Gastrocnemius medialis (tissue), 4 donors: ENCODE measurements at places on chromosomes 1 and 21.
A peak's percentile ranks its signal among the peaks of the same experiment; 100 is the strongest.

- DNase-seq: no peak
These were observed 68.5 kb downstream of the GPR88 start for GRCh38 chr1:100606438-100606837.

DNA sequence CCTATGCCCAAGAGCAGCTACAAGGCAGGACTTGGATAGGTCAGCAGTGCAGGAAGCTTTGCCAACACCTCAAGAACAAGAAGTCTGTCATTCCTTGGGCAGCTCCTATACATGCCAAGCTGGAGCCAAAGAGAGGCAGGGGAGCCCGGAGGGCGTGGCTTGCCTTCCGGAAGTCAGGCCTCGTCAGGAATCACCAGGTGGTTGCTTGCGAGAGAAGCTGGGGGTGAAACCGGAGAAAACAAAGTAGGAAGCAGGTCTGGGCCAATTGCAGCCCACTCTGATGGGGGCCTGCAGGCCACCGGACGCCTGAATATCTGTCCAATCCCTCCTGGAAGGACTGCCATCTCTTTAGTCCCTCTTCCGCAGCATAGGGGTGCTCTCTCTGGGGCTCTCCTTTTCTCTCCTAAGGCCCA, 794 bp upstream of the FAM76A start:
- no peak for DNase-seq

- no peak for DNase-seq
These were observed 15.3 kb downstream of the DCAF8 start for GRCh38 chr1:160247053-160247452.

GRCh38 chr1:22861764-22862440, 110.8 kb downstream of the LACTBL1 start:
- DNase-seq: no peak

- DNase-seq: no peak
These were observed 1.1 kb upstream of the S100A9 start for GRCh38 chr1:153356392-153357075.

DNA sequence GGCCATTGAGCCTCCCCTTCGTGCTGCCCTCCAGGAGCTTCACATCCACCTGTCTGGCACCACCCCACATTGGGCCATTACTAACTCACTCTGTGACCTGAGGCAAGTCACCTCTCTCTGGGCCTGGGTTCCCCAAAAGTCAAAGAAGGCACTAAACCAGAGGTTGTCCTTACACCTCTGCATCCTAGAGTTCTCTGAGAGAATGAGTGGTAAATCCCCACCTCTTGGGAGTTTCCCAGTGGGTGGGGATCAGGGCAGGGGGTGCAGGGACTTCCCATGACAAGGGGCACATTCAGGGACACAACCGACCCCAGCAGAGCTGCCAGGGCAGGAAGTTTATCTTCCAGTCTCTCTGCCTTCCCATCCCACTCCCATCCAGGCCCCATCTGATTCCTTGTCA, 99.7 kb downstream of the EPHB2 start:
- DNase-seq: no peak

DNA sequence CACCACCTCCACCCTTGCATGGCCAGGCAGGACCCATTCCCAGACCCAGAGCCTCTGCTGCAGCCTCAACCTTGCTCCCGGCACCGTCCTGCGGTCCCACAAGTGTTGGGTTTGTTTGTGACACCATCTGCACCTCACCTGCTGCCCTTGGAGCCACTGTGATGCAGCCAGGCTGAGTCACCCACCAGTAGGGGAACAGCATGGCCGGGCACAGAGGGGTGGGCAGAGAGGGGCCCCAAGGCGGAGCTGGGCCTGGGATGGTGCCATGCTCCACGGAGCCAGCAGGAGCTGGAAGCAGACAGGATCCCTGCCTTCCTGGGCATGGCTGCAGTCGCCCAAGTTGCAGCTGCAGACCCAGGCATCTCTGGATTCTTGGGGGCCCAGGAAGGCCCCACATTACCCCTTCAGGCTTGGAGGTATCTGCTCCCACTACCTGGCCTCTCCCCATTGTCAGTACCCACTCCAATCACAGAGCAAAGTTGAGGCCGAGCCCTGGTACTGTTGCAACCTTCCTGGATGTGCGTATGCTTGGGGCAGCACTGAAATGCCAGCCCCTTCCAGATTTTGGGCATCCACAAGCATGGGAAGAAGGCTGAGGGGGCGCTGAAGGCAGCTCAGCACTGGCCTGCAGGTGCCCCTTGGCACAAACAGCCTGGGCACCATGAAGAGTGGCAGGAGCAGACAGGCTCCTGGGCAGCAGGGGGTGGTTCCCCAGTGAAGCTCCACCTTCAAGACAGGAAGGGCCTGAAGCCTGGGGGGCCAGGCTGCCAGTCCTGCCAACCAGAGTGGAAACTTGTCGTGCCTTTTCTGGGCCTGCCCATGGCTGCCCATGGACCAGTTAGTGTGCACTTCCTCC, 172.8 kb downstream of the MATN1 start:
- no peak for DNase-seq

DNA sequence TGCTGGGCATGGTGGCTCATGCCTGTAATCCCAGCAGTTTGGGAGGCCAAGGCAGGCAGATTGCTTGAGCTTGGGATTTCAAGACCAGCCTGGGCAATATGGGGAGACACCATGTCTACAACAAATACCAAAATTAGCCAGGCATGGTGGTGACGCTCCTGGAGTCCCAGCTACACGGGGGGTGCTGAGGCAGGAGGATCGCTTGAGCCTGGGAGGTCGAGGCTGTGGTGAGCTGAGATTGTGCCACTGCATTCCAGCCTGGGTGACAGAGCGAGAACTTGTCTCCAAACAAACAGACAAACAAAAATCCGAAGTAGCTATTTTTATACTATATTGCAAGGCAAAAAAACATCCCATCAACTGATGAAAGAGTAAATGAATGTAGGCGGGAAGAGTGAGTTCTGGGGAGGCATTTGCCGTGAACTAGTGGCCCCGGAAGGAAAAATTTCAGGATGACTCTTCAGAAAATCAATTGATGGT, 40.6 kb downstream of the NCMAP start:
- DNase-seq: no peak

- DNase-seq: peak; percentile 22
These were observed at the start of gene POMGNT1 for GRCh38 chr1:46197964-46198811. POMGNT1 (minus strand) TSS chr1:46198434; CDS start chr1:46197821, 613 bp downstream.

DNA sequence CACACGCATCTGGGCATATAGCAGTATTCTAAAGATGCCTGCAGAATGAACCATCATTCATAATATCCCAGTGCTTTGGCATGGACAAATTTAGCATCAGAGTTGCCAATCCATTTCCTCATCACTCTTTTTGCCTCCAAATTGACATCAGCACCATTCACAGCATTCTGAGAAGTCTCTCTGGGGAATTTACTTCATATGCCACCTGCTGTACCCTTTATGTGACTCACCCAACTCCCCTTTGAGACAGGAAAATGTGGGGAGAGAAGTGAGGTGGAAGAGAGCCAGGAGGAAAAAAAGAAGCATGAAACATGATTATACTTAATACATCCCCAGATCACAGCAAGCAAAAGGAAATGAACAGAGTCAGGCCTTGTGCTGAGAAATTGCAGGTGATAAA, 37.4 kb downstream of the RAB3B start:
- DNase-seq: no peak

DNA sequence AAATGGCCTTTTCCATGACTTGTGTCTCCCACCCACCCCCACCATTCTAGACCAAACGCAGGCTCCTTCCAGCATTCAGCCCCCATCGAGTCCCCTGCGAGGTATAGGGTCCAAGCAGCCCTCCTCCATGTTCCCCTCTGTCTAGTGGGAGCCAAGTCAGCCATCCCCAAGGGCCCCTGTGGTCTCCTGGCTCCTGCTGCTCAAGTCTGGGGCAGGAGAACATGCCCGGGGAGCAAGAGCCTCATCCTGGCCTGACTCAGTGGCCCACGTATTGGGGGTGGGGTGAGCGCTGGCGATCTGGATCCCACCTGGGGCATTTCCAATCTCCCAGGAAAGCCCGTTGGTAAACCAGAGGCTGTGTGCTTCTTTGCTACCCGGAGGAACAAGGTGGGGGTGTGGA, 4.1 kb upstream of the PRDM16 start:
- DNase-seq: no peak

DNA sequence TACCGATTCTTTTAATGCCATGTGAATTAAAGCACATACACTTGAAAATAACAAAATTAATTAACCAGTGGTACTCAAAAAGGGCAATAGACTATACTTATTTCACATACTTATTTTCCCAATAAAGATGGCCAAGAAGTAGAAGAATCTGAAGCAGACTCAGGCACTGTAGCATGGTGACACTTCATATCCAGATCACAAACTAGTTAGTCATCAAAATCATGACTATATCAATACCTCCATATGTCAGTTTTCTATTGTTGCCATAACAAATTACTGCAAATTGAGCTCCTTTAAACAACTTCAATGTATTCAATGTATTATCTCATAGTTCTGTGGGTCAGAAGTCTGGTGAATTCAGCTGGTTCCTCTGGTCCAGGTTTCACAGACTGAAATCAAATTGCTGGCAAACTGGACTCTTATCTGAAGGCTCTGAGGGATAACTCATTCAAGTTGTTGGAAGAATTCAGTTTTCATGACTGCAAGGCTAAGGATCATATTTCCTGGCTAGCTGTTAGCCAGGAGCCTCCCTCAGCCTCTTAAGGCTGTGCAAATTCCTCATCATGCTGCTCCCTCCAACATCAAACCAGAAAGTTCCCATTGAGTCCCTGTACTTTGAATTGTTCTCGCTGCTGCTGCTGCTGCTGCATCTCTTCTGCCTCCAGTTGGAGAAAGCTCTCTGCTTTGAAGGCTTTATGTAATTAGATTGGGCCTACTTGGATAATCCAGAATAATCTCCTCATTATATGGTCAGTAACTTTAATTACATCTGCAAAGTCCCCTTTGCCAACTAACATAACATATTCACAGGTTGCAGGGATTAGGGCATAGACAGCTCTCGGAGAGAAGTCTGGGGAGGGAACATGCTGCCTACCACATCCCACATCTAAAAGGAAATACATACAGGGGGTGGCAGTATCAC, 91.5 kb downstream of the MRPL39 start:
- DNase-seq: no peak

GRCh38 chr1:169091480-169091941, 15.0 kb upstream of the ATP1B1 start:
- DNase-seq: no peak

- DNase-seq: no peak
These were observed 673.0 kb downstream of the USP25 start for GRCh38 chr21:16402752-16403151.

DNA sequence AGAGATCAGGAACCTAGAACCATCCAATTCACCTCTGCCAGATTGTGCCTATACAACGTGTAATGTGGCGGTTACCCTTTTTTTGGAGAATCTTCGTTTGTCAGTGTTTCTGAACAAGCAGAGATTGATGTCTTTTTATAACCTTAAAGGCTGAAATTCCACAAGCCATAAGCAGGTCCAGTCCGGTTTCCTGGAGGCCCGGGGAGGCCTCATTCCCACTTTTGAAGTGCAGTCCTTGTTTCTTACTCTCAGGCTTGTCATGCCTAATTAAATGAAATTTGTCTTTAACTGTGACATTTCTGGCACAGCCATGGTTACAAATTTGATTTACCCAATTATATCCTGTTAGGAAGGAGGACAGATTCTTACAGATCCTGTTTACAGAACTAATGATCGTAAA, 27.8 kb downstream of the ZNF362 start:
- DNase-seq: no peak

GRCh38 chr1:110433803-110434202, 17.1 kb upstream of the PROK1 start:
- peak; percentile 81 for DNase-seq

DNA sequence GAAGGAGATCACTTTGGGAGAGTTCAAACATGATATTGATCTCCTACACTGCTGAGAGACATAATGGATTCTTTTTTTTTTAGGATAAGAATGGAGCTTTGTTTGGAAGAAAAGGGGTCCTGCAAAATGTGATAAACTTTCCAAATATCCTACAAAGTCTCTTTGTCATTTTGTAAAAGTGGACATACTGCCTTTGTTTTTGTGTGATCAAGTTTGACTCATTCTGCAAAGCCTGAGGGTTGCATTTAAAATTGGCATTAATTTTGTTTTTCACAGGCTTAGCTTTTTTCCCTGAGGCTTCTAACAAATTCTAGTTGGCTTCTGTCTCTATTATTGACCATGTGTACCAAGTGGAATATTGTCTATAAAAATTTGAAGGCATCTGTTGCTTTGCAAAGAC, 113.2 kb downstream of the AK5 start:
- DNase-seq: no peak

GRCh38 chr1:151774256-151774922, 11.1 kb upstream of the MRPL9 start:
- no peak for DNase-seq

DNA sequence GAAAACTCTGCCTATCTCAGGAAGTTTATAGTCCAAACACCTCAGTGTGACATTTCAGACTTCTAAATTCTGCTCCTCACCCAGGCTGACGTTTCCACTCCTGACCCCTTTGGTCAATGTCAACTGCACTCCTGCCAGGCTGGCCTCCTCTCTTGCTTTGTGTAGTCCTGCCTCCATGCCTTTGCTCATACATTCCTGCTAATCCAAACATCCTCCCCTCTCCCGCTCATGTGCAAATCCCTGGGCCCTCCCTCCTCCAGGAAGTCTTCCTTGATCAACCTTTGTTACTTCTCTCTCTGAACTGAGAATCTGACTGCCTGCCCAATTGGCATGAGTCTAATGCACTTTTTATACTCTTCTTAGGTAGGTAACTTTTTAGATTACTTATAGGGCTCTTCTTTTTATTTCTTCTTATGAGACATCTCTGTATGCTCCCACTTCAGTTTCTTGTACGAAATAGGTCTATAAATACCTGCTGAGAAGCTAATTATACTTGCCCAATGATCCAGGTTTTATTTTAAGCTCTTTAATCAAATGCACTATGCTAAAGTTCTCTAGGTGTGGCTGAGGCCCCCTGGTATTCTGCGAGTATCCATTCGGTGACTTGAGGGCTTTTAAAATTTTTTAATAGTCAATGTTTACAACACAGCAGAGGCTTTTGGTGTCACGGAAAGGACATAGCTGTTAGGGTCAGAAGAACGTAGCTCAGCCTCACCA, 128.1 kb downstream of the PLXNA2 start:
- DNase-seq: no peak

- no peak for DNase-seq
These were observed 463.0 kb downstream of the DSCAM start for GRCh38 chr21:40383951-40384350.

DNA sequence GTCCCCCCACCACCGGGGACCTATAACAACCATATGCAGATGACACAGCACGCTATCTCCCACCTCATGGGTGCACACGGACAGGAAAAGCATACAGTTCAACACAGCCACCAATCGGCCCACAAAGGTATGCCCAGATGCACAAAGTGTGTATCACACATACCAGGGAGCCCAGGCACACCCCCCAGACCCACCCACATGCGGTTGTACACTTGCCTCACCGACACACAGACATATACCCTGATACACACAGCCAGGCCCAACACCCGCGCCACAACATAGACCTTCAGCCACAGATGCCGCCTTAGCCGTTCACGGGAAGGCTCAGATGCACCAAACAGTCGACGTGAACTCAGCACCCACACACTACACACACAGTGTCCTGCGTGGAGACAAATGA, 5.5 kb downstream of the CROCC start:
- no peak for DNase-seq

- no peak for DNase-seq
These were observed 9.2 kb downstream of the ADPRS start for GRCh38 chr1:36097693-36098585.

GRCh38 chr1:225882694-225883615, 775 bp upstream of the TMEM63A start:
- DNase-seq: peak; percentile 30

- no peak for DNase-seq
These were observed 1.6 kb downstream of the SLC25A34 start for GRCh38 chr1:15737324-15738319.

GRCh38 chr1:165828669-165829329, 1.4 kb downstream of the UCK2 start:
- peak; percentile 23 for DNase-seq
